ENCODE measurements at places on chromosomes 1 and 21.

DNA sequence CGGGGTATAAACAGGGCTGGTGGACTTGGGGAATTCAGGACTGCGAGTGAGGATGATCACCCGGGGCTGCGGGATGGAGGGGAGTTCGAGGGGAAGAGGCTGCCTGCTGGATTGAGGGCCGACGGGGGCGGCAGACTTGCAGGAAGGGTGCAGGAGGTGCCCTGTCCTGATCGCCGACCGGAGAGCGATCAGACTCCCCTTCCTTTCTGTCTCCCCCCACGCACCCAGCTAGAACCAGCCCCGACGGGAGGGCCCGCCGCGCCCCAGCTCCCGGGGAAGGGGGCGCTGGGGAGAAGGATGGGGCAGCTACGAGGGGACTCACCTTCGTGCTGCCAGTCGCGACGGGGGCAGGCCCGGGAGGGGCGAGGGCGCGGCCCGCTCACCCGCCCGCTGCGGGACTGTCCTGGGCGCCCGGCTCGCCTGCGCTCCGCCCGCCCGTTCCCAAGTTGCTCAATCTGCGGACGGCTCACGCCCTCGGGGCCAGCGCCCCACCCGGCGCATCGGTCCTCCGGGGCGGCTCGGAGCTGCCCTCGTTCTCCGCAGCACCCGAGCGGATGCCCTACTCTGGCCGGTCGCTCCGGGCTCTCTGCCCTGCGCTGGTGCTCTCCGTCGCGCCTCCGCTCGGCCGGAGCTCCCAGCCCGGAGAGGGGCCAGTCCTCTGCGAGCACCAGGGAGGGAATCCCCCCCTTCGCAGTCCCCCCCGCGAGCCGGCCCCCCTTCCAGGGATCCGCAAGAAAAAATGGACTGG lies at the start of gene RSPO1:
Gene RSPO1 (minus strand): TSS at position 649 of the 748 bp plus-strand sequence. CDS start 5,231 bp downstream, outside the sequence.
- no peak for DNase-seq

- DNase-seq: no peak
Observed at GRCh38 chr1:237507005-237507404, 383.7 kb downstream of the ZP4 start.

DNA sequence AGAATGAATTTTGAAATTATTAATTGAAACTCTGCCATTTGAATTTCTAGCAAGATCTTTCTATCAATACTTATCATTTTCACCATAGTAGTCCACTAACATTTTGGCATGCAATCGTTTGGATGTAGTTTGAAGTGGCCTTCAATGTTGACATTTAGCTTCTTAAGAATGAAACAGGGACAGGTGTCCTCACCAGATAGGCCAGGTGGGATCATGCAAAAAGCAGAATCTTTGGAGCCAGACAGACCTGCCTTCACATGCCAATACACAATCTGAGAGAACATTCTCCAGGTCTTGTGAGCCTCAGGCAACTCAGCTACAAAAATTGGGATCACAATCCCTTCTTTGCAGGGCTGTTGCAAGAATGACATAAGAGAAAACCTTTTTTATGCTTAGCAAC lies 18.3 kb upstream of the HSPA13 start:
- DNase-seq: no peak

- DNase-seq: no peak
Observed at GRCh38 chr1:169586067-169586394, 250 bp downstream of the F5 start.

DNA sequence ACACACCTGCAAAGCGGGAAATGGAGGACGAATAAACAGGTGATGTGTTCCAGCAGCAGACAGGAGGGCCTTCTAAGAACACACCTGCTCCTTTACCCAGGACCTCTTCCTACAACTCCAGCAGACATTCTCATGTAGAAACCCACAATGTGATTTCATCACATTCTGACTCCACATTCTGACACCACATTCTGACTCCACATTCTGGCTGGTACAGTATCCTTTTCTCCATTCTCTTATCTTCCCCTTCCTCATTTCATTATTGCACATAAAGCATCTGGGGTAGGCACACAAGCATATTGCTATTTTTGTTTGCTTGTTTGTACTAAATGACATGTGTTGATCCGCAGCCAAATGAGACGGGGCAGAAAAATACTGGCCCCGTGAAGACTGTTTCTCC lies 3.6 kb upstream of the ZNF124 start:
- DNase-seq: no peak

GRCh38 chr1:41381692-41382479 lies 20.7 kb downstream of the FOXO6 start:
- DNase-seq: no peak

DNA sequence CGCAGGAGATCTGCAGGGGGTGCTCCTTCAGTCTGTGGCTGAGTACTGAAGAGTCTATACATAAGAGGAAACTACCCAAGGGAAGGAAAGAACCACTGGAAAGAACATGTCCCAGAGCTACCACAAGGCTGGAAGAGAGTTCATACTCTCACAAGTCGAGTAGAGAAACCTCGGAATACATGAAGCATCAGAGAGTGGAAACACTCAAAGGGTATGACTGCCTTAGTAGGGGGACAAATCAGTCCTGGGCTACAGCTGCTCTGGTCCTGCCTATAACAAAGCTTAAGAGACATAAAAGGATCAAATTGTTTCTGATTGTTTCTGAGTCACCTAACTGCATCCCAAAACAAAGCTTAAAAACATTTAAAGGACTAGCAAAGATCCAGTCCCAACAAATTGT lies 27.4 kb downstream of the TMEM50B start:
- DNase-seq: no peak

DNA sequence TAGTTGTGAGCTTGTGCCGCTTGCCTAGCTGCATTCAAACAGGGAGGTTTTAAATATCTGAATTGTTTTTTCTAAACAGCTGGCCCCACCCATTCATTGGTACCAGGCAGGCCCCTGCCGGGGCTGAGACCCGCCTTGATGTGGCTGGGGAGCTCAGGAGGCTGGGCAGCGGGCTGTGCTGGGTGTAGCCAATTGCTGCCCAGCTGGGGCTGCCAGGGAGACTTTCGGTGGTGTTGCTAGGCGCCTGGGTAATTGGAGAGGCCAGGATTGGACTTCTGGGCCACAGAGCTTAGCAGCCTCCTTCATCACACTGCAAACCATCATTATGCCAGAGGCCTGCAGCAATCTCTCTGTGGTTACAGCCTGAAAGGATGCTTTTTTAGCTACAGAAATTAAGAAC lies 12.2 kb downstream of the RHBDL2 start:
- DNase-seq: no peak

- DNase-seq: no peak
Observed at GRCh38 chr1:204723131-204723787, 37.7 kb upstream of the LRRN2 start.

GRCh38 chr1:162029157-162029556 lies 5.5 kb upstream of the OLFML2B start:
- no peak for DNase-seq

DNA sequence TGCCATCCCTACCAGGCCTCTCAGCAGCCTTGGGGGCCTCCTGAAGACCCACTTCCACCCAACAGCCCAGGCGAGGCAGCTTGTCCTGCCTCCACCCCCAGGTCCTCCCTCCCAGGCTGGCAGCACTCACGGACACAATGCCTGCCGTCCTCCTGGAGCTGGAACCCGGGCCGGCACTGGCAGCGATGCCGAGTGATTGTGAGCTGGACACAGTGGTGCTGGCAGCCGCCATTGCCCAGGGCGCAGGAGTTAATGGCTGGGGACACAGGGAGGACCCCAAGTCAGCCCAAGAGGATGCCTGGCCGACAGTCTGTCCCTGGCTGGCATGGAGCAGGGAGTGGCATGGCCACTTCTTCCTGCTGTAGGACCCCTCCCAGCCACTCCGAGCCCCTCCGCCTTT lies 60.8 kb downstream of the ARHGEF16 start:
- DNase-seq: no peak

GRCh38 chr1:61491497-61491896 lies 233.4 kb downstream of the TM2D1 start:
- DNase-seq: no peak

- DNase-seq: no peak
Observed at GRCh38 chr1:166869318-166870099, 6.6 kb downstream of the TADA1 start.

- no peak for DNase-seq
Observed at GRCh38 chr1:87684713-87685205, 356.1 kb downstream of the LMO4 start.

DNA sequence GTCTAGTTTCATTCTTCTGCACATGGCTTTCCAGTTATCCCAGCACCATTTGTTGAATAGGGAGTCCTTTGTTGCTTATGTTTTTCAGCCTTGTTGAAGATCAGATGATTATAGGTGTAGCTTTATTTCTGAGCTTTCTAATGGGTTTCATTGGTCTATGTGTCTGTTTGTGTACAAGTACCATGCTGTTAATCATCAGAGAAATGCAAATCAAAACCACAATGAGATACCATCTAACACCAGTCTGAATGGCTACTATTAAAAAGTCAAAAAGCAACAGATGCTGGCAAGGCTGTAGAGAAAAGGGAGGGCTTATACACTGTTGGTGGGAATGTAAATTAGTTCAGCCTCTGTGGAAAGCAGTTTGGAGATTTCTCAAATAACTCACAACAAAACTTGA lies 321.5 kb upstream of the PTBP2 start:
- no peak for DNase-seq

DNA sequence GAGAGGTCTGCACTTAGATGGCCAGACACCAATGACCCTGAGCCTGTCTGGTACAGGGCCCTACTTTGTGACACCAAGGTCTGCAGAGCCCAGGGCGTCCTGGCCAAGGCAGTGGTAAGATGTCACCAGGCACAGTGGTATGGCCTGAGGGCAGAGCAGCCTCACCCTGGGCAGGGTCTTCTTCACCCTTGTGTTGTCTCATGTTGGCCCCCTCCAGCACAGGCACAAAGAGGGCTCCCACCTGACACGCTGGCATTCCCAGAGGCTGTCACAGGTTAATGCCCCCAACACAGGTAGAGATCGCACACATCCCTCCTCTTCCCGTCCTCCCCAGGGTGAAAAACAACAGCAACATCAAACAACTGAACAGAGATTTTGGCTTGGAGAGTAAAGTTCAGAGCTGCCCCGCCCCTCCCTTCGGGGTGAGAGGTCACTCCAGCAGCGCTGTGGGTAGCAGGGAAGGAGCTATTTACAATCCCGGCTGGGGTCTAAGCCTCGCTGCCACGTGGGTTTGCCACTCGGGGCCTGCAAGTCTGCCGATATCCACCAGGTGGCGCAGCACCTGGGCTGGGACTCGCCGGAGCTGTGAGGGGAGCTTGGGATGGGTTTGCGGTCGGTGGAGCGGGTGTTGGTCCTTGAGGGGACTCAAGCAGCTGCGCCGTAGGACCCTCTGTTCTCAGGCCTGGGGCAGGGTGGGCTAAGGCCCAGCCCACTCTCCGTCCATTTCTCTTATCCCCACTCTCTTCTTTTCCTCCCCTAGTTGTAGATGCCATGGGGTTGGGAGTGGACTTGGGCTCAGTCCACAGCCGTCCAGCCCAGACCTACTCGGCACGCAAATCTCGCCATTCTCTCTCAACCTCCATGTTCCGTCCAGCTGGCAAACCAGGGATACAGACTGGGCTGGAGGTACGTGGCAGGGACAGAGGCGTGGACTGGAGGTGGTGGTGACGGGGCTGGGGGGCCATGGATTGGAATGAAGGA lies 12.7 kb downstream of the EFNA3 start:
- peak; percentile 70 for DNase-seq

DNA sequence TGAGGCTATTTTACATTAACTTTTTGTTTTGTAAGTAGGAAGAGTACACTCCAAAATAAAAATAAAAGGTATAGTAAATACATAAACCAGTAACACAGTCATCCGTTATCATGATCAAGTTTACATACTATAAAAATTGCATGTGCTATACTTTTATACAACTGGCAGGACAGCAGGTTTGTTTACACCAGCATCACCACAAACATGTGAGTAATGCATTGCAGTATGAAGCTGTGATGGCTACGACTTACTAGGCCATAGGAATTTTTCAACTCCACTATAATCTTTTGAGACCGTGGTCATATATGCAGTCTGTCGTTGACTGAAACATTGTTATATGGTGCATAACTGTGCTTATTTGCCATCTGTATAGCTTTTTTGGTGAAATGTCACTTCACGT lies 106.2 kb downstream of the CENPF start:
- no peak for DNase-seq

GRCh38 chr1:21673277-21673780 lies 4.2 kb upstream of the RAP1GAP start:
- DNase-seq: no peak

DNA sequence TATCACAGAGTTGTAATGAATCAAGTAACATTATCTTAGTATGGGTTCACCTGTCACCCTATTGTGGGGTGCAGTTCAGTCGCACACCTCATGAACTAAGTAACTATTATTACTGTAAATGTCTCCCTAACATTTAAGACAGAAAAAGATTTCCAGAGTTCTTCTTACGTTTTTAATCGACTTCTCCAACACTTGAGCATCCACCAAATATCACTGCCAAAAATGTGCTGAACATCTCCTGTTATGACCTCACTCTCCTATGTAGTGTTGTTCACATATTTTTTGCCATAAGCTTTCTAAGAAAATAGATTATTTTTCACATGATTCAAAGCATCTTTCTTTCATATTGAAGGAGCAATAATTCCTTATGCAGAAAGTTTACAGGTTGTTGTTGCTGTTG lies 1.3 kb downstream of the TTLL7 start:
- no peak for DNase-seq

Data from naive thymus-derived CD4-positive, alpha-beta T cell (primary cell).